CD4-positive, alpha-beta T cell treated with Interleukin-1 beta for 1 hour (primary cell): ENCODE measurements at places on chromosomes 11 and 22.
A peak's percentile ranks its signal among the peaks of the same experiment; 100 is the strongest.

DNA sequence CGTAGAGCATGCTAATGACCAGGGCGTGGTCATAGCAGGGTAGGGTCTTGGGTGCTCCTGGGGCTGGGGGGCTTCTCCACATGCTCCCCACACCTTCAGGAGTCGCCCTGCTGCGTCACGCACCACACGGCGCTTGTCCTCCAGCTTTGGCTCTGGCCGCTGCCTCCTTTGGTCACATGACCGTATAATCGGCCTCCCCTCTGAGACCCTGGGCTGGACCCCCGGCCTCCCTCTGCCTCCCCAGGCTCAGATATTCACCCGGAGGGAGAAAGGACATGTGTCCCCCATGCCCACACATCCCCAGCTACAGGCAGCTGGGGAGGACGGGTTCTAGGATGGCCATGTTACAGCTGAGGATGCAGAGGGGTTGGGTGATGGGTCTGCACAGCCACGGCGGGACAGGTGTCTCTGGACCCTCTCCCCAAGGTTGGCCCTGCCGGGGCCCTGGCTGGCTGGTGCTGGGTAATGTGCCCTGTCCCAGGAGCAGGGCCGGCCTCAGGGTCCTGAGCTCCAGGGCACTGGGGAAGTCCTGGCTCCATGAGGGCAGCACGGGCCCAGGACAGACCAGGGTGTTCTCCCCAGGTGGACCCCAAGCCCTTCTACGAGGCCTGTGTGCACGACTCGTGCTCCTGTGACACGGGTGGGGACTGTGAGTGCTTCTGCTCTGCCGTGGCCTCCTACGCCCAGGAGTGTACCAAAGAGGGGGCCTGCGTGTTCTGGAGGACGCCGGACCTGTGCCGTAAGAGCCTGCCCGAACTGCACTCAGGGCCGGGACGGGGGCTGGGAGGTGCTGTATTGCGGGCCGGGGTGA lies 14.5 kb downstream of the MUC2 start:
- DNase-seq, result no peak

- DNase-seq, result peak; percentile 34
Measured at GRCh38 chr22:35540595-35541253, at the start of gene RASD2. Gene RASD2 (plus strand): TSS chr22:35540831. CDS start chr22:35546810, 5,979 bp downstream.

- no peak for DNase-seq
Measured at GRCh38 chr11:84193706-84194105, 907.5 kb upstream of the CCDC90B start.

GRCh38 chr11:59172345-59173079 lies 580 bp downstream of the DTX4 start:
- peak; percentile 31 for DNase-seq

DNA sequence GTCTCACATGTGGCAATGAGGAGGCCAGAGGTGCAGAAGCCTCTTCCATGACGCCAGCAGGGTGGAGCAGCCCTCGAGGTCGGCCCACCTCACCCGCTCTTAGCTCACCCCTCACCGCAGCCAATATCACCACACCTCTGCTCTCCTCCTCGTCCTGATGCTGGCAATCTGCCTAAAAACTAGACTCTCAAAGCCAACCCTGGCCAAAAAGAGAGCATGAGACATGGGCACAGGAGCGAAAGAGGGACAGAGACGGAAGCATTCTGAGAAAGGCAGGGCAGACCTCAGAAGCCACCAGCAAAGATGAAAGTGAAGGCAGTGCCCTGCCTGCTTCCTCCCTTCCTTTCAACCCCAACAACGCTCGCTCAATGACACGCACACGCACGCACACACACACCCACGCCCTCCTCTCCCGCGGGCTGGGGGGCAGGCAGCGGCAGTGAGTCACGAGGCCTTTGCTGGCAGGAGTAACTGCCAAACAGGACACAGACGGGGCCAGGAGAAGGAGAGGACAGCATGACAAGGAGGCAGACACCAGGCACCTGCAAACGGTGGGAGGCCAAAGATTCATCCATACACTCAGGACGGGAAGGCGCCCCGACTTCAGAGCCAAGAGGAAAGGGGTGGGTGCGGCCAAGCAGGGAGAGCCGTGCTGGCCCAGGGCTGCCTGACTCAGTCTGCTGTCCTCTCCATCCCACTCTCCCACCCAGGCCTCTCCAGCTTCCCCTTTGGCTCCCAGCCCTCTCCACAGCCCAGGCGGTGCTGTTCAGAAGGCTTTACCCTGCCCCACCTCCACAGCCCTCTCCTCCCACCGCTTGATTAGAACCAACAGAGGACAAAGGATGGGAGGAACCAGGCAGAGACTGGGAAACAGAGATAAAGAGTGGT lies 11.4 kb downstream of the IGSF9B start:
- DNase-seq, result peak; percentile 79

DNA sequence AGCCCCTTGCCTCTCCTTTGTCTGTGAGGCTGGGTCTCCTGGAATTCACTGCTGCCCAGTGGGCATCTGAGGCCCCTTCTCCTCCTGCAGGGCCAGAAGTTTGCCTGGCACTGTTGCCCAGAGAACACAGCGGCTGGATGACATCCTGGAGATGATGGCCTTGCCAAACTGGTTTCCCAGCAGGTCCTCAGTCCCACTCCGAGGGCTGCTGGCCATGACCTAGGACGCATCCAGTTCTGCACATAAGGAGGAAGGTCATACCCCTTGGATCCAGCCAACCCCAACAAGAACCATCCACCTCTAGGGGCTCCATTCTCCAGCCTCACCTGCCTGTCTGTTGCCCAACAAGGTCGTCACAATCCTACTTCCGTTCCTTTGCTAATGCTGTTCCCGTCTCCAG lies 3.4 kb upstream of the SMTN start:
- no peak for DNase-seq

- DNase-seq, result no peak
Measured at GRCh38 chr22:50695421-50696250, 23.0 kb downstream of the SHANK3 start.

- no peak for DNase-seq
Measured at GRCh38 chr11:29447821-29448220, 569.0 kb downstream of the KCNA4 start.

DNA sequence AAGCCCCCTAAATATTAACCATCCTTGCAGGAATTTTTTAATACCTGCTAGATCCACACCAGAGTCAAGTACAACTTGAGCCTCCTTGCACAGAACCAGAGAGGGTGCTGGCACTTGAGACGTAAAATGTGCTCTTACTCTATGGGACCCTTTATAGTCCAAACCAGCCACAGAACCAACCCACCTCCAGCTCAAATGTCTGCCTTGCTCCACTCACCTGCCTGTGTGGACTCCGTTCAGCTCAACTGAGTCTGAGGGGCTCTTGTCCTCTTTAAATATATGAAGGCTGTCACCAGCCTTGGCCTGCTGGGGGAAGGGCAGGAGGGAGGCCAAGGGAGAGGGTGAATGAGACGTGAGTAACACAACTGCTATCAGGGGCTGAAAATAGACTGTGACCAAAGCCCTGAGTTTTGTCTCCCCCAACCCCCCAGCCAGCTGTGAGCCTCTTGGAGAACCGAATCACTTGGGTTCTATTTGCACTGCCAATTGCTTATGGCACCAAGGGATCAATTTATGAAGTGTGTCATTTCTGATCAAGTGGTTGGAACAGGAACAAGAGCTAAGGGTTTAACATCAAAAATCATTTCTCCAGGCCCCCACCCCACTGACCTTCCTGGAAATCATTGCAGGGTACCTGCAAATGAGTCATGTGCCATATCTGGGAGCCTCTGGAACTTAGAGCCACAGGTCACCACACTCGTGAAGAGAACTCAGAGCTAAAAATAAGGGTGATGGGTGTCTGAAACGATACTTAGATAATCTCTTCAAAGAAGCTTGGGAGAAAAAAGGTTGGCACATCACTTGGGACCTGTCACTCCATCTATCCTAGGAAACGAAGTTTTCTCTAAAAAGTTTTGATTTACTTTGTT lies at the start of gene CSRP3:
CSRP3 (minus strand) TSS at position 247 of the 869 bp plus-strand sequence. CDS start 9,535 bp downstream, outside the sequence.
- DNase-seq, result no peak

- no peak for DNase-seq
Measured at GRCh38 chr11:58046231-58046630, 15.5 kb downstream of the OR6Q1 start.

- DNase-seq, result no peak
Measured at GRCh38 chr11:128095466-128095981, 491.8 kb downstream of the ETS1 start.

GRCh38 chr11:2186669-2187279 lies 15.2 kb upstream of the TH start:
- peak; percentile 46 for DNase-seq

- DNase-seq, result no peak
Measured at GRCh38 chr11:66866511-66866986, 9.7 kb downstream of the LRFN4 start.

DNA sequence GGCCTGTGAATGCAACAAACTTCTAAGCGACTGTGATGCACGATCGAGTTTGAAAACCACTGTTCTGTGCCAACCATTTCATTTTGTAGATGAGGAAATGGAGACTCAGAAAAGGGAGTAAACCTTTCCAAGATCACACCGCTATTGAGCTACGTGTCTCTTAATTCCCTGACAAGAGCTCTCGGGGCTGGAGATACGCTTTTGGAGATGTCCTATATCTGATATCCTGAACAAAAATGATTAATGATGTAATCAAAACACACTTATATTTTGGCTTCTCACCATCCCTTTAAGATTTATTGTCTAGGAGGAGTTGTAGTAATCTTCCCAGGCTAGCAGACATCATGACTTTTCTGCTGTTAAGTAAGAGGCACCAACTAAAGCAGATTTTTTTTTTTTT lies 1.7 kb upstream of the PARVA start:
- DNase-seq, result no peak

DNA sequence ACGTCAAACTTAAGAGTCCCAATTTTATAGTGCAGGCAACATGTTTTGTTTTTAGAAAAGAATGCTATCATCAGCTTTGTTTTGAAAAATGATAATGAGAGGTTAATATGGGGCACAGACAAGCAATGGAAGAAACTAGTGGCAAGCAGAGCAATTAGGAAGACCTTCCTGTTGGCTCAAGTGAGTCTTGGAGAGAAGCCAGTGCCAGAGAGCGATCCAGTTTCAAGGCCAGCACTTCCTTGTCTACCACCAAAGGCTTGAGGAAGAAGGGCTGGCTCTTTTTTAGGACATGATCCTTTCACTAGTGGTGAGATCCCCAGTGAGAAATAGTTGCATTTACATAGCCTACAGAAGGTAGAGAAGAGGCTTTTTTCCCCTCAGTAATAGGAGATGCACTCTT lies 1340.7 kb downstream of the LRRC4C start:
- no peak for DNase-seq

DNA sequence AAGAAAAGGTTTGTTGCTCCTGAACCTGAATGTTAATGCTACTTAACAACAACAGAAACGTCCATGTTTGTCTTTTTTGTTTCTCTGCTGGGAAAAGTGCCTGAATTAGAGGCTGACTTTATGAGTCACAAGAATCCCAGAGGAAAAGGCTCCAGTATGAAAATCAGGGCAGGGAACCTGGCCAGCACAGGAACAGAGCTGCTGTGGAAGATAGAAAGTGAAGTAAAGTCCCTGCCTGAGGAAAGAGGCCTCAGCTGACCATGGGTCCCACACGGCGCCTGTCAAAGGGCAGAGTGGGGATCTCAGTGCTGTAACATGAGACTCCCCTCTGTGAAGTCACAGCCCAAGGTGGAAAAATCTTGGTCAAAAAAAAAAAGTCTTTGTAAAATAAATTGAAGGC lies 632.3 kb upstream of the CCDC90B start:
- DNase-seq, result no peak

DNA sequence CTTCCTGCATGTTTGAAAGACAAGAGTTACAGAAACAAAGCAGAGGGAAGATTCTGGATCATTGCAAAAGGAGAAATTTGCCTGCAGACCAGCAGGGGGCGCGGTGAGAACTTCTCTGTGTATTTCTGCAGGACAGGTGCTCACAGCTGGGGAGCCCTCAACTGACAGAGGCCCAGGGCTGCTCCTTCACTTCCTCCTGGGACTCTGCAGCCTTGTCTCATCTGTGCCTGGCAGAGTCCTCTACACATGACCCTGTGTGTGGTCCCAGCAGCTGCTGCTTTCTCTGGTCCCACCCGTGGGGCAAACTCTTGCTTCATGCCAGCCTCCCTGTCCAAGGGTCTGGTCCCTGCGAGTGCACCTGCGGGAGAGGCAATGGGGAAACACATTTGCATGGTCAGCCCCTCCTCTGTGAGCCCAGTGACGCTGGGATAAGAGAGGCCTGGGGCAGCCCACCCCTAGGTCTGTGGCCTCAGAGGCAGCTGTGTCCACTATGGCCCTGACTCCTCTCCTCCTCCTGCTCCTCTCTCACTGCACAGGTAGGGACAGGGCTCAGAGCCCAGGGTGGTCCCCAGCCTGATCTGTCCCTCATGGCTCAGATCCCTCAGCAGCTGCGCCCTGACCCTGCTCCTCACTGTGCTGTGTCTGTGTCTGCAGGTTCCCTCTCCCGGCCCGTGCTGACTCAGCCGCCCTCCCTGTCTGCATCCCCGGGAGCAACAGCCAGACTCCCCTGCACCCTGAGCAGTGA lies 43.2 kb upstream of the VPREB1 start:
- DNase-seq, result no peak

- no peak for DNase-seq
Measured at GRCh38 chr11:60242740-60243239, at the start of gene MS4A4E. Gene MS4A4E (minus strand): TSS chr11:60243137. CDS start chr11:60230055, 13,082 bp downstream.

DNA sequence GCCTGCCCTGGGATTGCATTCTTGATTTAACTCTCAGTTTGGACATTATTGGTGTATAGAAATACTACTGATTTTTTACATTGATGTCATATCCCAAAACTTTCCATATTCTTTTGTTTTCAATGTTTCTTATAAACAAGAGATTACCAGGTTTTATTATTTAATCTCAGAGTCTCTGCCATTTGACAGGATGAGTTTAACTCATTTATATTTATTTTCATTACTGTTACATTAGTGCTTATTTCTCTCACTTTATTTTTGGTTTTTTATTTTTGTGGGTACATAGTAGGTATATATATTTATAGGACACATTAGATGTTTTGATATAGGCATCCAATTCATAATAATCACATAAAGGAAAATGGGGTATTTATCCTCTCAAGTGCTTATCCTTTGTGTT lies 9.1 kb upstream of the SCGB1D4 start:
- DNase-seq, result no peak

GRCh38 chr11:45322111-45322705 lies 36.1 kb upstream of the SYT13 start:
- no peak for DNase-seq

GRCh38 chr11:33889821-33890378 lies 2.0 kb downstream of the LMO2 start:
- no peak for DNase-seq

GRCh38 chr11:93287434-93287833 lies 43.1 kb upstream of the DEUP1 start:
- DNase-seq, result no peak

DNA sequence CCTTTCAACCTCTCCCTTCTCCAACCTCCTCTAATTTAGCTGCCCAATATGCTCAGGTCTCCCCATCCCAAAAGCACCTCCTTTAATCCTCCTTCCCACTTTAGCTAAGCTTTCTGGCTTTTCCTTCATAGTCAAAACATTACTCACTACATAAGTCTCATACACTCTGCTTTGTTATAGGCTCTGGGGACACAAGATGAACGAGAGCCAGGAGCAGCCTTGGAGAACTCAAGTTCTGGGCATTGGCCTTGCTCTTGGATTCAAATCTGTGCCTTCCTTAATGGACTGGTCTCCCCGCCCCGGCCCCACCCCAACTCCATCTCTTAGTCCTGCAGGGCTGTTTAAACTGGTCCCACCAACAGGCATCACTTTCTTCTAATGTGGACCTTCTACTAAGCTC lies 11.4 kb upstream of the HPX start:
- no peak for DNase-seq

- DNase-seq, result peak; percentile 46
Measured at GRCh38 chr22:22931557-22932270, 44.1 kb downstream of the IGLL5 start.

- no peak for DNase-seq
Measured at GRCh38 chr11:128417607-128418324, 169.6 kb downstream of the ETS1 start.
